ENCODE measurements at places on chromosomes 16 and 17.

DNA sequence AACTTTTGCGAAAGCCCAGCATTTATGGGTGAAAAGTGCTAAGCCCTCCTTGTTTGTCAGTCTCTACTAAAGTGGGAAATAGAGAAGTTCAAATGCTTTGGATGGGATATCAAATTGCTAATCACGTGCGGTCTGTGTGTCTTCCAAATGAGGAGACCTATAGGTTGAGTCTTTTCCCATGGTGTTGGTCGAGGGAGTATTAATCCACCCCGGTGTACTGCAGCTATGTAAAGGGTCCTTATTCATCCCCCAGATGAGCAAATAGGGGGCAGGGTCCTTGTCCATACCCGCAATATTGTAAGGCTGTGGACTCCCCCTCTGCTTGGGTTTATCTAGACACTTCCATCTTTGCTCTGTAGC, 14.6 kb downstream of the KIAA0513 start:
- no peak for DNase-seq

- peak; percentile 86 for DNase-seq
Observed at GRCh38 chr16:57590654-57591085, 37.8 kb upstream of the ADGRG1 start.

- peak; percentile 49 for DNase-seq
Observed at GRCh38 chr17:7486181-7486580, 2.0 kb downstream of the POLR2A start.

DNA sequence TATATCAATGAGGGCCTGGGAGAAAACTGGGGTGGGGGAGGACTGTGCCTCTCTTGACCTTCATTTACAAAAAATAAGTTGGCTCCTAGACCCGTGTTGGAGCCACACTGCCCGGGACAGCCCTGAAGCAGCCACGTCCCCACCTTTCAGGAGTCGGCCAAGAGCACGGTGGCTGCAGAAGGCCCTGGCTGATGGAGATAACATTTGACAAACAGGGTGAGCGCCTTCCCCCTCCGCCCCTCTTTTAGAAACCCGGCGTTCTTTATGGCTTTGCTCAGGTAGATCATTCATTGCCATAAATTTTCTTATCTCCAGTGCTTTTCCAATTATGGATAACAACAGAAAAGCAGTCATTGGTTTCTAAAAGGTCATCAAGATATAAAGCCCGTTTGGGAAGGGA, 398.1 kb upstream of the TNRC6C start:
- no peak for DNase-seq

DNA sequence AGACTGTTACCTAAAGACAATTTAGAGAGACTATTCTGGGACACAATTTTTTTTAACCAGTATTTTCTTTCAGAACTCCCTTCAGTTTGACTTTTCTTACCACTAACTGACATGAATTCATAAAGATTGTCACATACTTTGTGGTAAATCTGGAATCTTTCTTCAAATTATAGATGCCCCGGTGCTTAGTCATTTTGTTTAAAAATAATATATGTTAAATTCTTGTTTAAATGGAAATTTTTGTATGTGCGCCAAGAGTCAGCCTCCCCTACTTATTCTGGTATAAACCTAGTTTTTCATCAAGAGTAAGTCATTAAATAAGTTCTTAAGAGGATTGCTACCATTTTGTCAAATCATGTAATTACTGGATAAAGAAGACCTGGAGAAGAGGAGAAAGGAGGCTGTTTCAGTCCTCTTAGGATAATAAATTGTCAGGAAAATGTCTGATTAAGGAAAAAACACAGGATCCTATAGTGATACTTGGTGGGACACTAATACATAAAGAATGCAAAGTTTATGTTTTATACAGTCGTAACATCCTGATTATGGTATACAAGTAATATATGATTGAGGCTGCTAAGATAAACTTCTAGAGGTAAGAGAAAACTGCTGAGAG, 424.4 kb downstream of the PMP22 start:
- peak; percentile 36 for DNase-seq

- DNase-seq, result no peak
Observed at GRCh38 chr16:89198417-89199240, 1.7 kb downstream of the SLC22A31 start.

DNA sequence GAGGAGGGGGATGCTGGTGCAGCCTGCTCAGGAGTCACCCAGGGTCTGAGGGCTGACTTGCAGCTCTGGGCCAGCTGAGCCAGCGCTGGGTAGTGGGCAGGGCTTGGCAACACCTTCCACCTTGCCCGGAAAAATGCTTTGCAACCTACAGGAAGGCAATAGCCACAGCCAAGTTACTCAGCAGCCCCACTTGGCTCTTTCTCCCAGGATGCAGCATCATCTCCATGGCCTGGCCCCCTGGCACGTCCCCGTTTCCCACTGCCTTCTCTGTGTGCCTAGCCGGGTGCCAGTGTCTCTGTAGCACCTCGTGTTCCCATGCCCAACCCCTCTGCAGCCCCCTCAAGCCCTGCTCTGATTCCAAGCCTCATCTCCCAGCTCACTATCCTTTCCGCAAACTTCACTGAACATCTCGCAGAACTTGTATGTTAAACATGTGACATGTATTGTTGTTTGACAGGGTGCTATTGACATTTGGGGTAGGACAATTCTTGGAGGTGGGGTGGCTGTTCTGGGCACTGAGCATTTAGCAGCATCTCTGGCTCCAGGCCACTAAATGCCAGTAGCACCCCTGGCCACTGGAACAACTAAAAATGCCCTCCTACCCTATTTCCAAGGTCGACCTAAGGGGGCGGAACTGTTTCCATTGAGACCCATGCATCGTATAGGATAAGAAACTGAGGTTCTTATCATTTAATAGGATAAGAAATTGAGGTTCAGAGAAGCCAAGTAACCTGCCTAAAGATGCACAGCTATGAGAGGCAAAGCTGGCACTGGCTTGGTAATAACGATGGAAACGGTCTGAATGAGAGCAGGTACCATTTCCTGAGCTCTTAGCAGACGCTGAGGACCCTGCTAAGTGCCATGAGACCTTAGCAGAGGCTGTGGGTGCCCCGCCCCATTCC, 12.2 kb downstream of the DEXI start:
- DNase-seq, result peak; percentile 33

DNA sequence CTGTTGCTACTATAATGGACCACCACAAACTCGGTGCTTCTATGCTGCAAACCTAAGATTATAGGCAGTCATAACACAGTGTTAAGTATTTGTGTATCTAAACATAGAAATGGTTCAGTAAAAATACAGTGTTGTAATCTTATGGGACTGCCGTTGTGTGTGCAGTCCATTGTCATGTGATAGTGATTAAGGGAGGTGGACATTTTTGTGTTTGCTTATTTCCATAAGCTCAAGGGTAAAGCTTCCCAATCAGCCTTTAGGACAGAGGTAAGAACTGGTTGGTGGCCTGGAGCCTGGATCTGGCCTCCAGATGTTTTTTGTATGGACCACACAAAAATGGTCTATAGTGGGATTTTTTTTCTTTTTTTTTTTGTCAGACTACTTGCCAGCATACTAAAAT, 29.9 kb downstream of the WWOX start:
- no peak for DNase-seq

DNA sequence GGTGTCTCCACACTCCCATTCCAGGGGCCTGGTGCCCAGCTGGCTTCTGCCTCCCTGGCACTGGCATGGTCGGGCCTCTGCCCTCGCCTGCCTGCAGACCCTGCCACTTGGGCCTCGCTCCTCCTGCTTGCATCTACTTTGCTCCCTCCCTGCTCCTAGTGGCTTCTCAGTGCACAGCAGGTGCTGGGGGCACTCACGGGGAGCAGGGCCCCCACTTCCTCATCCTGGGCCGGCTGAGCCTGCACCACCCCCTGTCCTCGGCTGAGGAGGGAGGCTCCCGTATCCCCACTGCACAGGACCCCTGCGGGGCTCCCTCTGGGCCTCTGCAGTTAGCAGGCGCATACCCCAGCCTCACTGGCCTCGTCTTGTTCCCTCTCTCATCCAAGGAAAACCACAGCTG, 35.2 kb downstream of the CIBAR2 start:
- DNase-seq, result no peak

GRCh38 chr16:77213542-77214106, 14.4 kb downstream of the SYCE1L start:
- peak; percentile 82 for DNase-seq

DNA sequence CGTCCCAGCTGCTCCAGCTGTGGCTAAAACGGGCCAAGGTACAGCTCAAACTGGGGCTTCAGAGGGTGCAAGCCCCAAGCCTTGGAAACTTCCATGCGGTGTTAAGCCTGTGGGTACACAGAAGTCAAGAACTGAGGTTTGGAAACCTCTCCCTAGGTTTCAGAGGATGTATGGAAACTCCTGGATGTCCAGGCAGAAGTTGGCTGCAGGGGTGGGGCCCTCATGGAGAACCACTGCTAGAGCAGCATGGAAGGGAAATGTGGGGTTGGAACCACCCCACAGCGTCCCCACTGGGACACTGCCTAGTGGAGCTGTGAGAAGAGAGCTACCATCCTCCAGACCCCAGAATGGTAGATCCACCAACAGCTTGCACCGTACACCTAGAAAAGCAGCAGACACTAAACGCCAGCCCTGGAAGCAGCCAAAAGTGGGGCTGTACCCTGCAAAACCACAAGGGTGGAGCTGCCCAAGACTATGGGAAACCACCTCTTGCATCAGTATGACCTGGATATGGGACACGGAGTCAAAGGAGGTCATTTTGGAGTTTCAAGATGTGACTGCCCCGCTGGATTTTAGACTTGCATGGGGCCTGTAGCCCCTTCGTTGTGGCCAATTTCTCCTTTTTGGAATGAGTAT, 2.2 kb downstream of the SDR42E1 start:
- DNase-seq, result no peak

DNA sequence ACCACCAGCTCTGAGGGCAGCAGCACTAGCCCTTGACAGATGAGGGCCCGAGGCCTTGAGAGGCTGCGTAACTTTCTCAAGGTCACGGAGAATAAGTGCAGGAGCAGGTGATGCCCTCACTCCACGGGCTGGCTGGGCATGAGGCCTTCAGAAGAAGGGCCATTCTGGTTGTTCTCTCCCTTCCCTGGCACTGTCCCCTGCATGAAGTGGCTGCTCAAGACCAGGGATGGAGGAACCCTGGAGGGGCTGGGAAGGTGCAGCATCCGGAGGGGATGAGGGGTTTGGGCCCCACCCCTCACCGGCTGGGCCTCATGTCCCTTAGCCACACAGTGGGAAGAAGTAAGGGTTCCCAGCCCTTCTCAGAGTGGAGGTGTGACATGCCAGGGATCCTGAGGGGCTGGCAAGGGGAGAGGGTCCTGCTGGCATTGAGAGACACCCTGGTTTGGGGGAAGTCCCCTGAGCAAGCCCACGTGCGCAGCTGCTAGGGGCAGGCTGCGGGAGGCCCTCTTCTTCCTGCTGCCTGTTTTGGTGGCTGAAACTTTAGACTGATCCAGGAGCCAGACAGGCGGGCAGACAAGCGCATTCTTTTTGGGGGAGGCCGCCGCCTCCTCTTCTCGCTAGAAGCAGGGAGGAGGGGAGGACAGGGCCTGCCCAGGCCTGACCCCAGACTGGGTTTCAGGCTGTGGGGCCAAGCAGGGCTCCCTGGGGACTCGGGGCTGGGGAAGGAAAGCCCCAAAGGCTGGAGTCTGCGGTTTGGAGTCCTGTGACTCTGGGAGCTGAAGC, 74.0 kb downstream of the N4BP1 start:
- peak; percentile 80 for DNase-seq

DNA sequence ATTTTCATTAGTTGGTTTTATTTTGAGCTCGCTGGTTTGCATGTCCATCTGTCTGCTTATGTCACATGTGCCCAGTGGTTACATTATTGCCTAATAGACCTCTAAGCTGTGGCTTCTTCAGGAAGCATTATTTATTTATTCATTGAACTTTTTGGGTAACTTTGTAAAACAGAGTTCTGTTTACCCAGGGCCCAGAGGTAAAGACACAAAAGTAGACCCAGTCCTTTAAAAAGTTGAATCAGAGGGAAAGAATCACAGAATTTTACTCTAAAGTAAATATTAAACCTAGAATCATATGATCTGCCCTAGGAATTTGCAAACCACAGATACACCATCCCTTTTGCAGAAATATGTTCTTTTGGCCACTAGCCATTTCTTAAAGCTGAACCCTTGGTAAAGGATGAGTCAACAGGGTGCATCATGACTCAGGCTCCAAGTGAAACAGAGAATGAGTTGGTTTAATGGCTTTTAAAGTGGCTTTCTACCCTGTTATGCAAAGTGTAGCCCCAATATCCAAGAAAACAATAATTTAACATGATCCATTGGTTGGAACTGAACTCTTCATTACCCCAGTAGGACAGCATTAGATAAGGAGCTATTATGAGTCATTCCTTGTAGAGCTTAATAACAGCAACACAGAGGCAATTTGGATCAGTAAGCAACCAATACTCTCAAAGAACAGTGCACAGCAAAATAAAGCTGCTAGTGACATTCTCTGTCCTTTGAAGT, 236.3 kb downstream of the KCNJ2 start:
- peak; percentile 87 for DNase-seq

- peak; percentile 39 for DNase-seq
Observed at GRCh38 chr17:77957235-77957856, 1.2 kb upstream of the TNRC6C start.

- no peak for DNase-seq
Observed at GRCh38 chr17:79292501-79292900, 217.9 kb downstream of the ENGASE start.

DNA sequence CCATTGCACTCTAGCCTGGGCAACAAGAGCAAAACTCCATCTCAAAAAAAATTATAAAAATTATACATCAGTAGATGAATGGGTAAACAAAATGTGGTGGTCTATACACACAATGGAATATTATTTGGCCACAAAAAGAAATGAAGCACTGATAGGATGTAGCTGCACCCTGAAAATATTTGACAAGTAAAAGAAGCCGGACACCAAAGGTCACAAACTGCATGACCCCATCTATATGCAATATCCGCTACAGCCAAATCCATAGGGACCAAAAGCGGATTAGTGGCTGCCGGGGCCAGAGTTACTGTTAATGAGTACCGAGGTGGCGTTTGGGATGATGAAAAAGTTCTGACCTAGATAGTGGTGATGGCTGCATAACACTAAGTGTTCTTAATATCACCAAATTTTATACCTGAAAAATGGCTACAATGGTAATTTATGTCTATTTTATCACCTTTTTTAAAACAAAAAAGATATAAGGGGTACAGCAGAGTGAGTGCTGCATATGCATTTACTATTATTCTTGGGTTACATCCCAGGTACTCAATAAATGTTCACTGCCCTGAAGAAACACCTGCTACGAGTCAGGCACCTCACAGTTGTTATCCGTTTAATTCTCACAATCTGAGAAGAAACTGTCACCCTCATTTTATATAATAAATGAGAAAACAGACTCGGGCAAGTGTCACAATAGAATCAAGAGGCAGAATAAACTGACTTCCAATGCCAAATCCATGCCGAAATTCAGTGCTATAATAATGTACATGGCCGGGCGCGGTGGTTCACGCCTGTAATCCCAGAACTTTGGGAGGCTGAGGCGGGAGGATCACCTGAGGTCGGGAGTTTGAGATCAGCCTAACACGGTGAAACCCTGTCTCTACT, 807 bp upstream of the HBQ1 start:
- no peak for DNase-seq

GRCh38 chr17:6940186-6940649, 55.6 kb upstream of the ALOX12 start:
- DNase-seq, result peak; percentile 25

GRCh38 chr16:57651344-57652333, 16.5 kb upstream of the ADGRG3 start:
- DNase-seq, result no peak

GRCh38 chr17:12826431-12826830, 37.1 kb downstream of the ARHGAP44 start:
- no peak for DNase-seq

Data from fibroblast of the aortic adventitia (primary cell).